ENCODE measurements at places on chromosomes 7 and 10.

DNA sequence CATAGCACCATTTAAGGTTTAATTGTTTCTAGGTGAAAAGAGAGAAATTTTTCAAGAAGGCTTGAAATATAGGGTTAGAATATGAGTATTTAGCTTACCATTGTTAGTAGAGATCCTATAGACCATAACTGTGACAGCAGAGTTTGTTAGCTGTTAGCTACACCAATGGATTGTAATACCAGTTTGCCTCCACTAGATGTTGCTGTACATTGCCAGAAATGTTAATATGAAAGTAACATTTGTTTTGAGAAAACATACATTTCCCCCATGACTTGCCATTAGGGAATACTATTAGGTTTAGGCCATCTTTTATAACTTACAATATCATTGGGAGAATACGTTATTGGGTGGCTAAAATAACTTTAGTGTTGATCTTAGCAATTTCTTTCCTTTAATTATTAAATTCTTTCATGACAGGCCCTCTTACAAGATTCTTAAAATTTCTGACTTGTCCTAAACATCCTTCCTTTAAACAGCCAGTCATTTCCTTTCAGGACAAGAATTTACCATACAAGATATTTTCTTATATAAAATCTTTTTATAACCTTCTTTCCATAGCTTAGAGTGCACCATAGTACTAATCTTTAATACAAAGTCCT, 39.5 kb downstream of the ZNF117 start:
- DNase-seq, result peak; percentile 15

GRCh38 chr7:44307301-44307900, 18.0 kb downstream of the CAMK2B start:
- DNase-seq, result no peak

DNA sequence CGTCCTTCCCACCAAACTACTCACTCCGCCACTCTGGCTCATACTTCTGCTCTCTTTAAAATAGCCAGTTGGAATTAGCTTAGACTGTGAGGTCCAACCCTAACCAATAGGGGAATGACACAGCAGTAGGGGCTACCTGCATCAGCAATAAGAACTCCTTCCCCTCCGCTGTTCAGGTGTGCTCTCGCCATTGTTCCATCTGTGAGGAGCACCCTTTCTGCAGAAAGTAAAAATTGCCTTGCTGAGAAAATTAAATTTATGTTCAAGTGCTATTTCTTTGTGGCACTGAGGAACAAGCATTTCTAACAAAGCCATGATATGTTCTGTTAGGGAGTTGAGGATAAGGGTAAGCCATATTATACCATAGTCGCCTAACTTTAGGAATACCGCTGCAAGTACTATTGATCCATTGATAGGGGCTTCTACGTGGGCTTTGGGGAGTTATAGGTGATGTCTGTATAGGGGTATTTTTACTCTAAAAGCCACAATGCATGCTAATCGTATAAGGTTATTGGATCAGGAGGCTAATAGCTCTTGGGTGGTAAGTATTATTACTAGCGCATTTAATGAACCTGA, 1269.5 kb downstream of the TYW1 start:
- DNase-seq, result no peak

GRCh38 chr10:72850861-72851260, 42.7 kb upstream of the OIT3 start:
- no peak for DNase-seq

DNA sequence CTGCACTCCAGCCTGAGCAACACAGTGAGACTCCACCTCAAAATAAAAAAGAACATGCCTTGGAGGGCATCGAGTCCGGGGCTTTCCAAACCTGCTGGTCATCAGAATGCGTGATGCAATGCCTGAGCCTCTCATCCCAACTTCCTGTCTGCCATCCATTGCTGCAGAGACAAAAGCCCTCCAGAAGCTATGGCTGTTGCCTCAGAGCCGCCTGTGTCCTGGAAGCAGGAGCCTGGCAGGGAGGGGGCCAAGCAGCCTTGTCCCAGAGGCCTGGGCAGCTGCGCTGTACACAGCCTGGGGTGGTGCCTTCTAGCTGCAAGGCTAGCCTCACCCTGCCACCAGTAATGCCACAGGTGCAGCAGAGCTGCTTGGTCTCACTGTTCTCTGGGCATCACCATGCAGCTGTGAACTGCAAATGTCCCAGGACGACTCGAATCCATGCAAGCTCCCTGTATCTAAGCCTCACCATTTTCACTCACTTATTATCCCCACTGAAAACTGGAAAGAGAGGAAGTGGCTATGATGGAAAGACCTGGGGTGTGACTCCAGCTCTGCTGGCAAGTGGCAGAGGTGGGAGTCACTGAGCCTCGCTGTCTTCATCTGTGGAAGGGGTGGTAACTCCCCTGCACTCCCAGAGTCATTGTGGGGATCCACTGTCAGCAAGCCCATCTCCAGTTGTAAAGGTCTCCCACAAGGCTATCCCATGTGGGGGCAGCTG, 7.0 kb downstream of the ALOX5 start:
- no peak for DNase-seq

- DNase-seq, result peak; percentile 64
These were observed 2.8 kb downstream of the PKD1L1 start for GRCh38 chr7:47945261-47946015.

- DNase-seq, result no peak
These were observed 94.9 kb upstream of the EEPD1 start for GRCh38 chr7:36058020-36058592.

GRCh38 chr7:39969431-39969830, 19.4 kb downstream of the CDK13 start:
- no peak for DNase-seq

GRCh38 chr10:91556691-91557566, 75.9 kb downstream of the PPP1R3C start:
- no peak for DNase-seq

DNA sequence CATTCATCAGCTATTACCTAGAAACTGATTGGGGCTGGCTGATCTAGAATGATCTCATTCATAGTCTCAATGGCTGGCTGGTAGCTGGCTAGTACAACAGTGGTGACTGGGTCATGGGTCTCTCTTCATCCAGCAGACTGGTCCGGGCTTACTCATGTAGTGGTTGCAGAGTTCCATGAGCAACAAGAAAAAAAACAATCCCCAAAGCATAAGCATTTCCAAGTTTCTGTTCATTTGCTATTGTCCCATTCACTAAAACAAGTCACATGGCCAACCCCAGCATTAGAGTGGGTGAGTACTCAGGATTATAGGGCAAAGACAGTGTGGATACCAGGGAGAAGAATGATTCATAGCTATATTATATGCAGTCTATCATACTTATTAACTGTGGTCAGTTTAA, 85.2 kb upstream of the SEMA3C start:
- no peak for DNase-seq

- DNase-seq, result no peak
These were observed 20.8 kb downstream of the ACSM6 start for GRCh38 chr10:95214793-95215192.

GRCh38 chr10:75682649-75683557, 251.5 kb downstream of the LRMDA start:
- DNase-seq, result no peak

- no peak for DNase-seq
These were observed 1197.0 kb upstream of the AUTS2 start for GRCh38 chr7:68401313-68401712.

- DNase-seq, result no peak
These were observed 22.2 kb upstream of the PARP12 start for GRCh38 chr7:140084972-140085371.

GRCh38 chr7:141452911-141453310, 98.3 kb upstream of the AGK start:
- no peak for DNase-seq

- DNase-seq, result peak; percentile 46
These were observed 36.3 kb downstream of the PLAC9 start for GRCh38 chr10:80168679-80169380.

- DNase-seq, result no peak
These were observed 62.6 kb upstream of the EN2 start for GRCh38 chr7:155395176-155395797.

DNA sequence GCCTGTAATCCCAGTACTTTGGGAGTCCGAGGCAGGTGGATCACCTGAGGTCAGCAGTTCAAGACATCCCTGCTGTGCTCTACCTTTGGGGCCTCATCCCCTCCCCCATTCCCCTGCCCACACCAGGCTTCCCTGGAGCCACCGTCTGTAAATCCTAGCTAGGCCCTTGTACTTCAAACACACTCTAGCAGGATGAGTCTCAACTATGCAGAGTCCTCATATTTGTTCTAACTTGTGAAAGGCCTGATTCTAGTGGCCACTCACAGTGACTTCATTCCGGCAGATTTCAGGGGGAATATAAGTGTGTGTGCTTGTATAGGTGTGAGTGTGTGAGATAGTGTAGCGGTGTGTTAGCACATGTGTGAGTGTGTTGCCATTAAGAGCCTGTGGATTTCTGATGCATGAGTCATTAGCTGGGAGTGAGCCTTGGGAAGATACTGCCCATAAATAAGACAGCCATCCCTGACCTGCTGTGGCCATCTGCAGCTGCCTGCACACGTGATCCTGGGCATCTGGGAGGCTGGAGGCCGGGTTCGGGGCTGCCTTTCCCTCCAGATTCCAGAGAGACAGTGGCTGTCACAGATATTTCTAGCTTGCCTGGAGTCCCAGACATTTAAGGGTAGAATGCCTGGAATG, 1.7 kb upstream of the NEURL1 start:
- DNase-seq, result no peak

- no peak for DNase-seq
These were observed 207.8 kb downstream of the TFEC start for GRCh38 chr7:115822801-115823200.

GRCh38 chr10:43598446-43598845, 7.8 kb upstream of the ZNF485 start:
- no peak for DNase-seq

- DNase-seq, result no peak
These were observed 58.7 kb upstream of the PRPS1L1 start for GRCh38 chr7:18086165-18087025.

GRCh38 chr10:106996510-106996909, 168.0 kb downstream of the SORCS1 start:
- DNase-seq, result no peak

- no peak for DNase-seq
These were observed 153.2 kb downstream of the TCF7L2 start for GRCh38 chr10:113103131-113103840.

GRCh38 chr10:34018784-34019183, 684.3 kb upstream of the NRP1 start:
- DNase-seq, result no peak

GRCh38 chr10:81603106-81603620, 271.8 kb upstream of the NRG3 start:
- no peak for DNase-seq

DNA sequence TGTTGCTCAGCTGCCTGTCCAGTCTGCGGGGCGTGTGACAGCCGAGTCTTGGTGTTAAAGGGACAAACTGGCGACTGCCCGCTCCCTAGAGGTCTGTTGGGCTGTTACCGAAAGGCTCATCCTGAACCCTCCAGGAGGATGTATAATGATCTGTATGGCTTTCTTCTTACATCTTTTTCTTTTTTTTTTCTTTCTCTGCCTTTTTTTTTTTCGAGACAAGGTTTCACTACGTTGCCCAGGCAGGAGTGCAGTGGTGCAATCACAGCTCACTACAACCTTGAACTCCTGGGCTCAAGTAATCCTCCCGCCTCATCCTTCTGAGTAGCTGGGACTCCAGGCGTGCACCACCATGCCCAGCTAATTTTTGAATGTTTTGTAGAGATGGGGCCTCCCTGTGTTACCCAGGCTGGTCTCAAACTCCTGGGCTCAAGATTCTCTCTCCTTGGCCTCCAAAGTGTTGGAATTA, 857 bp downstream of the INTS15 start:
- no peak for DNase-seq

DNA sequence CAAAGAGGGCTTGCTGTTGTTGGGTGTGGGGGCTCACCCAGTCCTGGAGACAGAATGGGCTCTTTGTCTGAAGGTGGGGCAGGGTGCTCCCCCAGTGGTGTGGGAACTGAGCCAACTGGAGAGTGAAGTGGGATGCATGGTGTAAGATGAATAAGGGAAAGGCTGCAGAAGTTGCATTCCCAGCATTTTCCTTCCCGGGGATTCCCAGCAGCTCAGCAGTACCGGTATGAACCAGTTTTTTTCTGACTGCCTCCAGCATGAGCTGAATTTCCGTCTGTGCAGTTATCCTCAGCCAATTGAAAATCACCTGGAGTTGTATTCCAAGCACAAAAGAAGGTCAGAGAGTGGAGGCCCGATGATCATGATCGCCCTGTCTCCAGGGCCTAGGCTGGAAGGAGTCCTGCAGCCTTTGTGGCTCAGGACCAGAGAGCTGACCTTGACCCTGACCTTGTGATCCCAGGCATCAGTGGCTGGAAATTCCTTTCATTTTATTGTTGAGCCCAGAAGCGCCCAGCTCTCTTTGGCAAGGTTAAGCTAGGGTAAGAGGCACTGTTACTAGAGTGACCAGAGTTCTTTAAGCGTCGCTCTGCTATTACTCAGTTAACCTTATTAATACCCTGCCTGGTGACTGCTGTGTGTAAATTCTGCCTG, 33.4 kb downstream of the OGDH start:
- no peak for DNase-seq

GRCh38 chr7:38321967-38322366, 48.5 kb upstream of the TARP start:
- no peak for DNase-seq
